ENCODE measurements at places on chromosomes 16 and 17.

DNA sequence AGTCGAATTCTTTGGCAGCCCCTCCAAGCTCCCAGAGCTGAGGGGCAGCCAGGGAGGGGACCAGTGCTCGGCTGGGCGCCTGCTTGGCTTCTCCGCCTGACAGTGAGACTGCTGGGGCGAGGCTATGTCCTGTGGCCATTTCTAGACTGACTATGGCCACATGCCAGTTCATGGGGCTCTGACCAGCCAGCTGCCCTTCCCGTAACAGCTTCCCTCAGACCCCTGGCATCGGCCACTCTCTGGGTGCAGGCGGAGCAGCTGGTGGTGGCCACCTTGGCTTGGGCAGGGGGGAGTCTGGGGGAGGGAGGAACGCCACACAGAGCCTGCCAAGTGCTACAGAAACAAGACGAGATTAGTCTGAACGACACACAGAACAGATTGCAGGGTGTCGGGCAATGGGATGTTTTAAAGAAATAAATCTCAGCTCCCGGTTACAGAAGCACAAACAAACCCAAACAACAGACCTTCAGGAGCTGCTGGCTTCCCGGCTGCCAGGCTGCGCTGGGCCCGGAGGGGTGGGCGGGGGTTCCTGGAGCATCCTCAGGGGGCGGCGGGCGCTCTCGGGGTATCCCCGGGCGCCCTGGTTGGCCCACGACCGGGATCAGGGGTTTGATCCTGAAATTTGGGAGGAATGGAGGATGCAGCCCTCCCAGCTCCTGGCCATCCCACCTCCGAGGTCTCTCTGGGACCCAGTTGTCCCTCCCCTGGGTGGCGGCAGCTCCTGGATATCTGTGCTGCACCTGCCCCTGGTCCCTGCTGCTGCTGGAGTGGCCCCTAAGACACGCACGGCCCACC is 34.5 kb downstream of the TBC1D16 start:
- DNase-seq, result no peak

- DNase-seq, result no peak
These were observed 5.6 kb upstream of the ULK2 start for GRCh38 chr17:19873346-19873745.

- DNase-seq, result no peak
These were observed 6.9 kb downstream of the CYBC1 start for GRCh38 chr17:82443465-82444283.

DNA sequence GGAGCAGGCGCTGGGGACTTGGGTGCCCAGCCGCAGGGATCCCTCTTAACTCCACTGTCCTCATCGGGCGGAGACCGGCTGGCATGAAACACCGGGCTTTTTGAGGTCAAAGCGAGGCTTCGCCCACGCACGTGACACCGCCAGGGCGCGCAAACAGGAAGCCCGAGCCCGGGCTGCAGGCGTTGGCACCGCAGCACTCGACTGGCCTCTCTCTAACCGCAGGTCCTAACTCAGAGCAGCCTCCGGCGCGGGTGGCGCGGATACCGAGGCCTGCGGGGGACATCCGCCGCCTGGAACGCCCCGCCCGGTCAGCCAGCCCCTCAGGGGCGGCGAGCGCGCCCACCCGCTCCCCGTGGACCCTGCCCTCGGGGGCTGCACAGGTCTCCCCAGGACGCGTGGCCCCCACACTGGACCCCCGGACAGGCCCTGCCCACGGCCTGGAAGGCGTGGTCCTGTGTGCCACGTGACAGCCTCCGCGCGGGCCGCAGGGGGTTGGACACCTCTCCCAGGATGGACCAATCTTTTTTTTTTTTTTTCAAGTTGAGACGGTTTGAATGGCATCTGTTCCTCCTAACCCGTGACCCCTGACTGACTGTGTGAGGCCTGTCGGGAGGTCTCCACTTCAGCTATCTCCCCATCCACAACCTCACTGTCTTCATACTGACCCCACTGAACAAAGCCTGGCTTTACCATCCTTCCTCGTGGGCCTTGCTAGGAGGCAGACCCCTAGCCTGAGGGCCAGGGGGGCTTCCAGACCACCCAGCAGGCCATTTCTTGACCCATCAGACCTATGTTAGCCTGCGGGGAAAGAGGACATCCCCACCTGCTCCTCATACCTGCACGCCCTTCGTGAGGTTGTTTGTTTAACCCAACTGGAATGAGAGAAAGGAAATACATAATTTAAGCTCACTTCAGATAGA is 8.4 kb upstream of the SLC47A2 start:
- peak; percentile 4 for DNase-seq

- no peak for DNase-seq
These were observed 13.0 kb downstream of the EFCAB5 start for GRCh38 chr17:29954405-29954804.

- no peak for DNase-seq
These were observed 69.7 kb downstream of the ESRP2 start for GRCh38 chr16:68166264-68166663.

- DNase-seq, result no peak
These were observed 7.8 kb upstream of the PDP2 start for GRCh38 chr16:66872559-66872942.

- no peak for DNase-seq
These were observed 2.6 kb downstream of the NUP88 start for GRCh38 chr17:5416901-5417300.

Data from stimulated activated CD8-positive, alpha-beta memory T cell treated with anti-CD3 and anti-CD28 coated beads, Interleukin-7, amount 100 ng/mL, for 1 hour (primary cell).